ENCODE measurements at places on chromosomes 4 and X. TPM values are rescaled to one million over a fixed set of nuclear protein-coding genes. Genes with fewer than 3 reads are reported as not detected.
A peak's percentile ranks its signal among the peaks of the same experiment; 100 is the strongest.

DNA sequence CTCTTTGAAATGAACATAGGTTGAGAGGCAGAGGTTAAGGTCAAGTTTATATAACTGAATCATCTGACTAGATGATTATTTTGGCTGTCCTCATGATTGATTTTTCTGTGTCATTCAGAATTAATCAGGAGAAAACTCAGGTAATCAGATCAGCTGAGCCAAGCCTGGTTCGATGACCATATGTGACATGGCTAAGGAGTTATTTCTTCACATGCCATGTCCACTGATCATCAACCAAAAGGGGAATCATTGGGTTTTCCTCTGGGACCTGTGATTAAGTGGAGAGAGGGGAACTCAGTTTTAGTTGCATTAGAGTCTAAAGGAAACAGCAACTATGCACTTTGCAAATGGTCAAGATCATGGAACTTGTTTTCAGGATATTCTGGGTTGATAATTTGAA, 20.3 kb upstream of the PACRGL start:
- DNase-seq = no peak

DNA sequence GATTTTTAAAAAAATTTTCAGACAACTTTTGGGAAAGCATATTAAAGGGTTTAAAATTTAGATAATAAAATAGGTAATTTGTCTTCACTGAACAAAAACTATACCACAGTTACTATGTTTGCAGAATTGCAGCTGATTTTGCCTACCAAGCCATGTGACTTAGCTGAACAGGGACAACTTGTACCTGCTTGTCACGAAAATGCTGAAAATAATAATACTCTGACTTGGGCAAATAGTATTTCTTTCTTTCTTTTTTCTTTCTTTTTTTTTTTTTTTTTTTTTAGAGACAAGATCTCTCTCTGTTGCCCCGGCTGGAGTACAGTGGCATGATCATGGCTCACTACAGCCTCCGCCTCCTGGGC, 225.2 kb upstream of the PPP1R2C start:
- DNase-seq = no peak

Gene ITIH6
- total RNA-seq = not detected

DNA sequence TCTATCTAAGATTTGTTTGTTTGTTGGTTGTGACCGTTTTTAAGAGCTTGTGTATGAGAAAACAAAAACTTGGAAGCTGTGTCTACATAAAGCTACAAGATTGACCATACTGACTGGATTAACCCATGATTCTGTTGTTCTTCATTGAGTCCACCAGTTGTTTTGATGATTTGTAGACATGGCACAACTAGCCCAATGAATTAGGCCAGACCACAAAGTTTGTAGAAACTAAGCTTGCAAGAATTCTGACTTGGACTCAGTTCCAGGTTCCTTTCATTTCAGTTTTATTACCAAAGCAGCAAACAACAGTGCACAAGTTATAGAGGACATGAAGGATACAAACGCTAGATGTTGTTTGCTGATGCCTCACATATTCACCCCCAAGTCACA, 119.3 kb downstream of the RASGEF1B start:
- no peak for DNase-seq

DNA sequence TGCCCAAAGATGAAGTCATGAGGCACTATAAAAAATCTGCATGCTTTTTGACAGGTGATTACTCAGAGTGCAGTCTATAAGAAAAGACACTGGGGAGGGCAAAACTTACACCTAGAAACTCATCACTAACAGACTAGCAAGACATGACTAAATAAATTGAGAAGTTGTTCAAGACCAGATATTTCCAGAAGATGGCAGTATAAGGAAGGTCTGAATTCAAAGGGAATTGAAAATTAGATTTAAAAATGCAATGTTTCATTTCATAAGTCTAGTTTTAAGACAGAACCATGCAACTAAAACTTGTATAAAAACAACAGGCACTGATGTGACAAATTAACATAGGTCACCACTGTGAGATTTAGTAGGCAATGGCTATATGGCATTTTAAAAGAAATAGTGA, 232.5 kb upstream of the POF1B start:
- DNase-seq = no peak

GRCh38 chr4:8191136-8191747, 7.8 kb upstream of the SH3TC1 start:
- peak; percentile 88 for DNase-seq

Gene TCEANC
- 2.2 TPM for total RNA-seq

- no peak for DNase-seq
These were observed 404.9 kb downstream of the ZNF674 start for GRCh38 chrX:46140272-46140671.

Measured in Daoy (cell line).